ENCODE measurements at places on chromosomes 5 and 9.

GRCh38 chr5:172133359-172134029, 54.5 kb downstream of the STK10 start:
- no peak for DNase-seq

GRCh38 chr5:172093559-172093958, 87.1 kb upstream of the FBXW11 start:
- DNase-seq = no peak

DNA sequence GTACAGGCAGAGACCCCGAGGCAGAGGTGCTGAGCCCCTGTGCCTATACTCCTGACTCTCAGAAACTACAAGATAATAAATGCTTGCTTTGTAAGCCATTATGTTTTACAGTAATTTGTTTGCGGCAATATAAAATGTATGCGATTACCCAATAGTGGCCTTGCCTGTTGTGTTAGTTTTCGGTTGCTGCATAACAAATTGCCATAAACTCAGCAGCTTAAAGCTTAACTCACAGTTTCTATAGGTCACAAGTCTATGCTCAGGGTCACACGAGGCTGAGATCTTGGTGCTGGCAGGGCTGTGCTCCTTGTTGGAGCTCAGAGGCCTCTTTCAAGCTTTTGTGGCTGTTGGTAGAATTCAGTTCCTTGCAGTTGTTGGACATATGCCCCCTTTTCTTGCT, 114.8 kb downstream of the COL23A1 start:
- no peak for DNase-seq

GRCh38 chr5:116574367-116575325, at the start of gene SEMA6A:
Gene SEMA6A, minus strand, starts transcription at chr5:116574823. Its CDS starts 69,879 bp downstream, at chr5:116504944.
- DNase-seq = peak; percentile 70
